ENCODE measurements at places on chromosomes 12 and 14.

GRCh38 chr12:19520646-19521415, 81.5 kb downstream of the AEBP2 start:
- DNase-seq, result no peak

- DNase-seq, result no peak
These were observed 1.4 kb downstream of the LRFN5 start for GRCh38 chr14:41607966-41608663.

GRCh38 chr12:27112871-27113270, 30.5 kb upstream of the C12orf71 start:
- DNase-seq, result no peak

DNA sequence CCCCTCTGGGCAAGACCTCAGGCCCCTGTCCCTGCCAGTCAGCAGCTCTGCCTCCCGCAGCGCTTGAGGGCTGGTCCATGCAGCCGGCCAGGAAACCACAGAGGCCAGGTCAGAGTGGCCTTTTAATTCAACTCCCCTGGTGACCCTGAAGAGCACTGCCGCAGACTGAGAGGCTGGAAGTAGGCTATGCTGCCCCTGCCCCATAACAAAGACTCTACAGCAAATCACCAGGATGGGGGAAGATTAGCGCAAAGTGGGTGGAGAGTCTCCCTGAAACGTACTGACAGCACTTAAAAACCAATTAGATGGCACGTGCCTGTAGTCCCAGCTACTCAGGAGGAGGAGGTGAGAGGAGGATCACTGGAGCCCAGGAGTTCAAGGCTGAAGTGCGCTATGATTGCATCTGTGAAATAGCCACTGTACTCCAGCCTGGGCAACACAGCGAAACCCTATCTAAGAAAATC, 70.5 kb downstream of the ITPK1 start:
- DNase-seq, result no peak

GRCh38 chr14:100294213-100294962, 11.9 kb downstream of the SLC25A29 start:
- no peak for DNase-seq

- no peak for DNase-seq
These were observed 971.7 kb downstream of the FSCB start for GRCh38 chr14:43535231-43535838.

DNA sequence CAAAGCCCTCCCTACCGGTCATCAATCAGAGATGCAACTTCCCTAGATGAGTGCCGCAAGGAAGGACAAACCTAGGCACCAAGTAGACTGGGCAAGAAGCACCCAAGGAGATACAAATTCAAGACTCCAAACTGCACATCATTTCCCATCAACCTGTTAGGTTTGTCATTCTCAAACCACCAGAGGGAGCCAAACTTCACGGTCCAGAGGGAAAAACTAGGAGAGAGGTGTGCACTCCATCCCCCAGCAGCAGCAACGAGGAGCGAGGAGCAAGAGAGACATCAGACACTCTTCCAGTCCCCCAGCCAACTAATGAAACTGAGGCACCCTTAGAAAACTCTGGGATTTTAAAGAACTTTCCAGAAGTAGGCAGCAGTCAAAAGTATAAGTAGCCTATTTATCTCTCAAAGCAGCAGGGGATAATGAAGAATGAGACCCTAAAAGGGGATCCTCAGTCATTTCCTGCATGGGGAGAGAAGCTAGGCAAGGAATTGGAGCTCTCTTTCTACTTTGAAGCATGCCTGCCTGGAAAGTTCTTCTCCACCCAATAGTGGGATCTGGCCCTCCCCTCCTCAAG, 37.0 kb upstream of the NT5DC3 start:
- peak; percentile 81 for DNase-seq

GRCh38 chr14:100721568-100721967, 5.1 kb upstream of the DLK1 start:
- no peak for DNase-seq

DNA sequence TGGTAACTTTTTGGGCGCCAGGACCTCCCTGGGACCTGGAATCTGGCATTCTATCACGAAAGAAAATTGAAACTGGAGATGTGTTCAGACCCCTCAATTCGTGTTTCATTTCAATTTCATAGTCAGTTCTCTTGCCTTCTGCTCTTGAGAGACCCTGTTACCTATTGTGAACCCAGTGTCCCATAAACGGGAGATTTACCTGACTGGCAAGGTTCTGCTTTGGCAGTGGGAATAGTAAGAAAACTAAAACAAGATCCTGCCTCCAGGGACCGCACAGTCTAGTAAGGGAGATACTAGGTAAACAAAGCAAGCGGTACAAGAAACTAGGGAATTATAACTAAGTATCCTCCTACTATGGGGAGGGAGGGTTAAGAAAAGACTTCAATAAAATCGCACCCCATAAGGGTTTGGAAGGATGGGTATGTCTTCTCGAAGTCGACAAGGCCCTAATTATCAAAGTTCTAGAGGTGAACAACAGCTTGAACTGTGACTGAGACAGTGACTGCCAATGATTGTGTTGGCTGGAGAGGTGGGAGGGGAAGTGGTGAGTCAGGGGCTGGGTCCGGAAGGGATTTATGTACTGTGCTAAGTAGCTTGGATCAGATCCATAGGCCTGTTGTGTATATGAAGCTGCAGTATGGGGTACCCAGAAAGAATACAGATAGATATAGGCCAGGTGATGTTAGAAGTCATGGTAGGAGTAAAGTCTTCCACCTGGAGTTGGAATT, 754 bp downstream of the ACSS3 start:
- no peak for DNase-seq

DNA sequence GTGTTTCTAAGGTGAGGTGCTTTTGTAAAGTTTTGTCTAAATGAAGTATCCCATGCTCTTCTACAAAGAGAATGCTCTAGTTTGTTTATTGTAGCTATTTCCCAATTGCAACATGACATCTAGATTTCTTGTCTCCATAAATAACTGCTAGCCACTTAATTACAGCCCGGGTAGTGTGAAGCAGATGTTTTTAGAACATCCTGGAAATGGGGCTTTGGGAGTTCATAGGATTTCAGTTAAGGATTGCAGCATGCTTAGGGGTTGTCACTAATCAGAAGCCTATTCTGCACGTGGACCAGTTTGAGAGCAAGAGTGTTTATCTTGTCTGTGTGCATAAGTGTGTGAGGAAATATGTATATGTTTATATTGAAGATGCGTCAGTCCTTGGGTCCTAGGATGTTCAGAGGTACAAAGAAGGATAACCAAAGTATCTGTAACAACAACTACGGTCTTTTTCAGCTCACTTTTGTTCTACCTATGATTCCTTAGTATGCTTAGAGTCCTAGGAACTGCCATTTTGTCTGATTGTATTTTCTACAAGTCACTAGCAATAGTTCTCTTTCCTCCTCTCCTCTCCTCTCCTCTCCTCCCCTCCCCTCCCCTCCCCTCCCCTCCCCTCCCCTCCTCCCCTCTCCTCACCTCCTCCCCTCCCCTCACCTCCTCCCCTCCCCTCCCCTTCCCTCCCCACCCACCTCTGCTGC, 135.3 kb downstream of the ACSS3 start:
- no peak for DNase-seq

- DNase-seq, result no peak
These were observed 194.9 kb downstream of the DUSP6 start for GRCh38 chr12:89157413-89157812.

DNA sequence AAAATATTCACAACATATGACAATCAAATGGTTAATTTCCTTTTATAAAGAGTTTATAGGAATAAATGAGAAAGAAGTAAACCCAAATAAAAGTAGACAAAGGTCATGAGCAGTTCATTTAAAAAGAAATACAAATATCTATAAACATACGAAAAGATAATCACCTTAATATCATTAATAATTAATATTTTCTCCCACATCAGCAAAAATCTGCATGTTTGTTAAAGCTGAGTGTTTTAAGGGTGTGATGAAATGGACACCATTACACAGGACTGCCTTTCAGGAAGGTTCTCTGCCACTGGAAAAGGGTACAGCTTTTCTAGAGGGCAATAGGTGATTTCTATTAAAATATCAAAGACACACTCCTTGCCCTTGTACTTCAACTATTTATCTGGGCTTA, 14.7 kb upstream of the DHRS4 start:
- no peak for DNase-seq

DNA sequence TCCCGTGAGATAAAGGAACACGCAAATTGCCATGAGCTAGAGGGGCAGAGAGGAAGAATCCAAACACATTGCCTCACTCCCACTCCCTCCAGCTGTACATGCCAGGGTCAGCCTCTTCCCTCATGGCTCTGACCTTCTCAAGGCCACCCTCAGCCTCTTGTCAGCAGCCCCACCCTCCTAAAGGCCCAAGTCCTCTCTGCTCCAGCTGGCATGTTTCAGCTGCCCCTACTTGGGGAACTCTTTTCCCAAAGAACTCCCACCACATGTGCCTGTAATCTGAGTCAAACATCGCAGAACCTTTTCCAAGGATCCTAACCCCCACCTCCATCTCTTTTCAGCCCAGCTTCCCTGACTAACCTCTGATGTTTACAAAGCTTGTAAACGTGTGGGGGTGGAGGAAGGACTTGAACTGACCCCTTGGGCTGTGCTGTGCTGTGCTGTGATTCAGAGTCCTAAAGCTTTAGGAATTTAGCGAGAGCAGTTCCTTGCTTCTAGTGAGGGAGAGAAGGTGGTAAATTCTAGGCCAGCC, 7.3 kb upstream of the CACNB3 start:
- DNase-seq, result no peak

DNA sequence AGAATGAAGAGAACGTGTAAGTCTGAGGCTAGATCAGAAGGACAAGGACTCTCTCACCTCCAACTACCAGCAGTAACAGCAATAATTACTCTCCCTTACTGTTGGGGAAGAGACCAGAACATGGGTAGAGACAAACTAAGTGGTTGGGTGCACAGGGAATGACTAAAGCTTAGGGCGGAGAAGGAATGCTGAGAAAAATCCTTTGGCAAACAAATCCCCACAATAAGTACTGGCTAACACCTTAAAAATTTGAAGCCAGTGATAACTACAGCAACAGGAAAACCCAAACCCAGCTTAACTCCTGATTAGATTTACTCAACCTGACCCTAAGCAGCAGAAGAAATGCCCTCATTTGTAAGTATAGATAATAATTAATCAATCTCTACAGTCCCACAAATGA, 759.0 kb downstream of the AACS start:
- DNase-seq, result no peak

- no peak for DNase-seq
These were observed 115.5 kb upstream of the G2E3 start for GRCh38 chr14:30443368-30444007.

DNA sequence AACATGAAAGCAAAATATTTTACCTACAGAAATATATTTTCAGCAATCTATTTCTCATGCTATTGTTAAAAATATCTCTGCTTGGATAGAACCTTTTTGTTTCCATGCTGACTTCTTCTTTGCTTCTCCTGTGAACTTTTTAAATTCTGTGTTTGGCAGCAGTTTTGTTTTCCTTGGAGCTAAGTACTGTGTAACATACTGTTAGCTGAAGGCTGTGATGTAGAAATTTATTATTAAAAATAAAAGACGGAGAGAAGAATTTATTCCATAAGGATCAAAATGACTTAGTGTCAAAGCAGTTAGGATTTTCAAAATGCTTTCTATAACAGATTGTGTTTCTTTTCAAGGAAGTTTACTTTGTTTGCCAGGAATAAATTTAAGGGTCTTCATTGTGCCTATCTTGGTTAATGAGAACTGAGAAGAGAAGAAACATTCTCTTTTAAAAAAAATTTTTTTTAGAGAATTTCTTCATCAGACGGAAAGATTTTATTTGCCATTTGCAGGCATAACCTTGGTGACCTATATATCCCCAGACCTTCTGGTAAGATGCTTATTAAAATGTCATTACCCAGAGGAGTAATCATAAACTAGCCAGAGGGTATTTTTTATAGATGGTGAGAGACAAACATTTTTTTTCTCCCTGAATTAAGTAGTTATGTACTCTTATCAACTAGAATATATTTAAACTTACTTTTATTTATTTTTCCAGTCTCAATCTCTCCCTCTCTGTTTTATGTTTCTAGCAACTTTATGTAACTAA, 147.1 kb upstream of the SLCO1C1 start:
- DNase-seq, result no peak

DNA sequence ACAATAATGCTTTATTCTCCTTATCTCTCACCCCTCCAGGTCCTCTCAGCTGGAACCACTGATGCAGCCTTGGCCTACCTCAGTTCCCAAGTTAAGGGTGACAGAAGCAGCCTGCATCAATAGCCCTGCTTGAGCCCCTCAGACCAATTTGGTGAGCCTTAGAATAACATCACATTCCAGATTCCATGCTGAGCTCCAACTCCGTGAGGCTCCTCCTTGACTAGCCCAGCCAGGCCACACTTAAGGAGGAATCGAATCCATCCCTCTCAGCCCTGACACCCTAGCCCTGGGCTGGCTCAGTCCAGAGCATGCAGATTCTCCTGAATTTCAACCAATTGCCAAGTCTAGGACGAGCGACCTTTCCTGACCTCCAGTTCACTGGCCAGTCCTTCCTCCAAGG, 91.1 kb downstream of the ARMH4 start:
- DNase-seq, result no peak

DNA sequence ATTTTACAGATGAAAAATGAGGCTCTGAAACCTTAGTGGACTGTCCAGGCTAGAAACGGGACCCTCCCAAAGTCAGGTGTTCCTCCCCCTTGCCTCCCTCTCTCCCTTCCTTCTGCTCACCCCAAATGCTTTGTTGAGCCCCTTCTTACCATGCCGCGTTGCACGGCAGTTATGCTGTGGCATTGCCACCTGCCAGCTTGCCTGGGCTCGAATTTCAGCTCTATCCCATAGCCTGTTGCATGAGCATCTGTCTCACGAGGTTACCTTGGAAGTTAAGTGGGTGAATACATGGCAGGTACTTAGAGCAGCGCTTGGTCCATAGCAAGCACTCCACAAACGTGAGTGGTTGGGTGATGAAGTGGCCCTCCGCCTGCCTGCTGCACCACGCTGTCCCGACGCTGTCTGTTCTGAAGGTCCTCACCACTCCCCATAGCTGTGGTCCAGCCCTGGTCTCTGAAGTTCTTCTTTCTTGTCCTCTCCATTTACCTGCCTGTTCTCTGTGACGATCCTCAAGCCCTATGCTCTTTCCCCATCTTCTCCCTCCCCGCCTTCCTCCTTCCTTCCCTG, 269.9 kb downstream of the CACNA1C start:
- no peak for DNase-seq

DNA sequence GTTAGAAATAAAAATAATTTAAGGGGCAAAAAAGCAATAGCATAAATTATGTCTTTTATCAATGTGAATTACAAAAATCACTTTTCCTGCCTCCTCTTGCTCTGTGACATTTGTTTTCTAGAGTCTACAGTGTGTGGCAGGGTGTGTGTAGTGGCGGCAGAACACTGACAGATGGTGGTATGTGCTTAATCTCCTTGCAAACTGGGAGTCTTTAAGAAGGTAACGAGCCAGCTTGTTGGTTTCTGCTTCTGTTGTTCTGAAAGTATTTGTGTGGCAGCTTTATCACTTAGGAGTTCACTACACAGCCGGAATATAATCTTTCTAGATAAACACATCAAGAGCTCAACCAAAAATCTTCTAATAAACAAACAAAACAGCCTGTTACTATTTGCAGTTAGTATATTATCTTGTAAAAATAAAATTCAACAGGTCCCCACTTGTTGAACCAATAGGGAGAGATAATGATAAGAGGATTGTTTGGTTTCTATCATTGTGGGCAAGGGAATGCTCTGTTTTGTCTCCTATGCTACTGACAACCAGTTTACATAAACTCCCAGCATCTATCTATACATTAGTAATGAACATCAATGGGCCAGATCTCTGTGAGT, 13.0 kb downstream of the CDKL1 start:
- DNase-seq, result no peak

GRCh38 chr14:66311990-66312389, 174.2 kb upstream of the CCDC196 start:
- no peak for DNase-seq
